Right cardiac atrium (tissue), 5 donors: ENCODE measurements at places on chromosomes 3 and 15. TPM values are rescaled to one million over a fixed set of nuclear protein-coding genes. Genes with fewer than 3 reads are reported as not detected.
A peak's percentile ranks its signal among the peaks of the same experiment; 100 is the strongest.

PLSCR4 gene
- polyA plus RNA-seq = 16.7 TPM

- peak; percentile 68 for DNase-seq
These were observed 78.1 kb downstream of the AAGAB start for GRCh38 chr15:67176195-67176971.

DNA sequence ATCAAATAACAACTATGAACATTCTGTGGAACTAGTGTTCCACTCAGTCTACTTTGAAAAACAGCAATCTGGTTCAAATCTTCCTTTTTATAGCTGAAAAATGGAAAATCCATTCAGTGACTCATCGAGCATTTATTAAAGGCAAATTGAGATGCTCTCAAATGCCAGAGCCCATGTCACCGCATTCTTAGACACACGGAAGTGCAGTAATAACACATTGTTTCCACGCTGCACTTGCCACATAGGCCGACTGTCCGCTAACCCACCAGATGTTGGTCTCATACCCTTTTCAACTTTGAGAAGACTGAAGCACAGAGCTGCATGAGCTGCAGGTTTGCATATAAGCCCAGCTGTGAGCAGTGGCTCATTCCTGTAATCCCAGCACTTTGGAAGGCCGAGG lies 95.9 kb downstream of the TMEM266 start:
- DNase-seq = no peak

- no peak for DNase-seq
These were observed 47.3 kb downstream of the PLSCR2 start for GRCh38 chr3:146421819-146422759.

DNA sequence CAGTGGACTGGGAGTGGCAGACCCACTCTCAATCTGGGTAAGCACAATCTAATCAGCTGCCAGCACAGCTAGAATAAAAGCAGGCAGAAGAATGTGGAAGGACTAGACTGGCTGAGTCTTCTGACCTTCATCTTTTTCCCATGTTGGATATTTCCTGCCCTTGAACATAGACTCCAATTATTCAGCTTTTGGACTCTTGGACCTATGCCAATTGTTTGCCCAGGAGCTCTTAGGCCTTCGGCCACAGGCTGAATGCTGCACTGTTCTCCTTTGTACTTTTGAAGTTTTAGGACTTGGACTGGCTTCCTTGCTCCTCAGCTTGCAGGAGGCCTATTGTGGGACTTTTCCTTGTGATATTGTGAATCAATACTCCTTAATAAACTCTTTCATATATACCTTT lies 477.7 kb upstream of the ZNF385D start:
- DNase-seq = no peak

DNA sequence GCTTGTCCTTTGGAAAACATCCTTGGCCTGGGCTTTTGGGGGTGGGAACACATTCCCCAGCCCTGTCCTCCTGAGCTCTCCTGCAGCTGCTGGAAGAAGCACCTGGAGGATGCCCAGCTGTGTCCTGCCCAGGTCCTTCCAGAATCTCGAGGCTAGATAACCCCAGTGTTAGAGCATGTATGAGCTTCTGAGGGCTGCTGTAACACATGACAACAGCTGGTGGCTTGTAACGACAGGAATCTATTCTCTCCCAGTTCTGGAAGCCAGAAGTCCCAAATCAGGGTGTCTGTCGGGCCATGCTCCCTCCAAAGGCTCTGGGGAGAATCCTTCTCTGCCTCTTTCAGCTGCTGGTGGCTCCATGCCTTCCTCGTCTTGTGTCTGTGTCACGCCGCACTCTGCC lies 403.6 kb upstream of the C2CD4B start:
- no peak for DNase-seq

- no peak for DNase-seq
These were observed 80.7 kb upstream of the ZBED2 start for GRCh38 chr3:111675846-111676210.

DNA sequence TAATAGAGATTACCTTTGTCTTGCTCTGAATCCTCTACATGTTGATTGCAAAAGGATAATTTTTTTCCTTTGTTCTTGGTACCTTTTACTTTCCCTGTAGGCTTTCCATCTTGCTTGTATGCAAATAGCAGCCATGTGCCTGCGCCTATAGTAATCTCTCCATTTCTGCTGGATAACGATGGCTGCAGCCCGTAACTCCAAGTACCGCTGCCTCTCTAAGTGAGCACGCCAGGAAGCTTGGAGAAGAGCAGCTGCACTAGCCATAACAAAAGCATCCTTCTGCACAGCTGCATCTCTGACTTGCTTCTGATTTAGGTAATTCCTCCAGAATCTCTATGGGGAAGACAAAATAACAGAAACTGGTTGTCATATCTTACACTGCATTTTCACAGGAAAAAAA lies 89.3 kb downstream of the NR2E3 start:
- DNase-seq = no peak

- DNase-seq = peak; percentile 7
These were observed 50.0 kb downstream of the DNAJB8 start for GRCh38 chr3:128416578-128417211.

GRCh38 chr3:44905446-44906157 lies 31.2 kb downstream of the TGM4 start:
- DNase-seq = no peak
